ENCODE measurements at places on chromosomes 16 and 17. TPM values are rescaled to one million over a fixed set of nuclear protein-coding genes. Genes with fewer than 3 reads are reported as not detected.

DNA sequence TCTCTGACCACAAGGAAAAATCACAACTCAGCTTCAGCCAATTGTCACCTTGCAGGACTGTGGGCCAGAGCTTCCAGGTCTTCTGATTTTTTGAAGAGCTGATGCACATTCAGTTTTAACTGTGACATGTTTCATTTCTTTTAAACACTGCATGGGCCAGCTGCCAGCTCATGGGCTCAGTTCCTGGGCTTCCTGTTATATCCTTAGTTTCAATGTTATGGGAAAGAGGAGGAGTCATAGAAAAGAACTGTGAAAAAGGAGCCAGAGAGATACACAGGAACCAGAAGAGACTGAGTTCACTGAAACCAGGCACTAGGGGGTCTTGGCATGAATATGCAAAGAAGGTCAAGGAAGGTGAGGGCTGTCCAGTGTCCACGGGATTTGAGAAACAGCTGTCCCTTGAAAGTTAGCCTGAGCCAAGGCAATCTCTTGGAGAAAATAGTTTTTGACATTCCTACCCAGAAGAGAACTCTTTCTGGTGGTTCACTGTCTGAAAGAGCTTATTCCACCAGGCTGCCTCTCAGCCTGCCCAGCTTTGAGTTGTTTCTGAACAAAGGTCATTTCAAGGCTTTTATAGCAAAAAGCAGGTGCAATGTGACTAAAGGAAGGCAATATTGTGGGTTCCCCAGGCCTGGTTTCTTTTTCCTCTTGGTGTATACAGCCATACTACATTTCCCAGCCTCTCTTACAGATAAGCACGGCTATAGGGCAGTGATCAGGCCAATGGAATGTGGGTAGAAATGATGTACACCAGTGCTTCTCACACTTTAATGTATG, 10.5 kb downstream of the PDILT start:
- H3K4me1 ChIP-seq = peaks cover 4% of the 10 kb centered on the region
- peak overlapping the region; percentile 14 for H3K27ac ChIP-seq
- DNase-seq = no peak
- no peak overlapping the region for H3K4me3 ChIP-seq

RCVRN gene
- 0.17 TPM for total RNA-seq

DNA sequence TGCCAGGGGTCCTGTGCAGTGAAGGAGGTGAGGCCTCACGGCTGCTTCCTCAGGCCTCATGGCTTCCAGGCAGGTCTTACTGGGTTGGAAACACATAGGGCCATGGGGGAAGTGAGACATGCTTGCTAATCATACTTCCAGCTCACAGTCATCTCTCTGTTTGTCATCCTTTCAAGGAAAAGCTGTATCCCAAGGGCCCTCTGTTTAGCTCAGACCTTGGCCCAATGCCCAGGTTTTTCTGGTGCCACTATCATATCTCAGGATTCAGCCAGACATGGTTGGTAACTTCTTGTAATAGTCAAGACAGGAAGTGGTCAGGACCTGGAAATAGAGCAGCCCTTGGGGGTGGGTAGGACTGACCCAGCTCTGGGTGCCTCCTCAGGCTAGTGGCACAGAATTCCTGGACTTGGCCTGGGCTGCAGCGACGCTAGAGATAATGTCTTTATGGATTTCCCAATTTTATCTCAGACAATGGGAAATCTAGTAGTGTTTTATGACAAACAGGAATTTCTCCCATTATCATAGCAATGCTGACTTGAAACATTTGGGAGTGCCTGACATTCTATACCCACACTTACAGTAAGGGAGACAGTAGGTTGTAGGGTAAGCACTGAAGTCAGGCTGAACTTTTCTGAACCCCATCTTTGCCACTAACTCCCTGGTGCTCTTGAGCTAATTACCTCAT, 13.5 kb upstream of the ITGB3 start:
- peaks cover 18% of the 10 kb centered on the region for H3K4me1 ChIP-seq
- no peak for DNase-seq
- peak overlapping the region; percentile 68 for H3K27ac ChIP-seq
- no peak overlapping the region for H3K4me3 ChIP-seq
- H3K27me3 ChIP-seq = no peaks in the 10 kb centered on the region
- H3K36me3 ChIP-seq = no peaks in the 10 kb centered on the region

- no peaks in the 10 kb centered on the region for H3K4me1 ChIP-seq
- no peaks in the 10 kb centered on the region for H3K27me3 ChIP-seq
- H3K36me3 ChIP-seq = no peaks in the 10 kb centered on the region
- no peak overlapping the region for H3K4me3 ChIP-seq
- no peak overlapping the region for H3K27ac ChIP-seq
These were observed 1.4 kb upstream of the SLC5A11 start for GRCh38 chr16:24844101-24845030.

NPTX1 gene
- 1.3 TPM for total RNA-seq

DNA sequence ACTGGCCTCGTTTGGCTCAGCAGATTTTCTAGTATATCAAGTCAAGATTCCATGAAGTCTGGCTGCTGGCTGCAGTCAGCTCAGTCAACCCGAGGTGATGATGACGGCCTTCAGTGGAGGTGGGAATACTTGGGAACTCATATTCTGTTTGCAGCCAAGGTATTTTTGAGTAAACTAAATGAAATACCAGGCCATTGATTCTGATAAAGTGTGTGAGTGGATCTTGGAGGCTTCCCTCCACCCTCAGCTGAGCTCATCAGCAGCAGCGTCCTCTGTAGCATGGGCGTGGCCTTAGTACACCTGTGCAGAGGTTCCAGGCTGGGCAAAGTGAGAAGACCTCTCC, 22.0 kb upstream of the TACO1 start:
- H3K36me3 ChIP-seq = peaks cover 52% of the 10 kb centered on the region
- H3K4me3 ChIP-seq = no peak overlapping the region
- no peaks in the 10 kb centered on the region for H3K27me3 ChIP-seq
- DNase-seq = no peak

- H3K4me1 ChIP-seq = no peaks in the 10 kb centered on the region
- H3K27me3 ChIP-seq = no peaks in the 10 kb centered on the region
- no peak overlapping the region for H3K4me3 ChIP-seq
- H3K36me3 ChIP-seq = no peaks in the 10 kb centered on the region
- H3K27ac ChIP-seq = no peak overlapping the region
- no peak for DNase-seq
These were observed 120.9 kb downstream of the PRKCA start for GRCh38 chr17:66423056-66423955.

KDM6B gene
- total RNA-seq = 48.3 TPM

DNA sequence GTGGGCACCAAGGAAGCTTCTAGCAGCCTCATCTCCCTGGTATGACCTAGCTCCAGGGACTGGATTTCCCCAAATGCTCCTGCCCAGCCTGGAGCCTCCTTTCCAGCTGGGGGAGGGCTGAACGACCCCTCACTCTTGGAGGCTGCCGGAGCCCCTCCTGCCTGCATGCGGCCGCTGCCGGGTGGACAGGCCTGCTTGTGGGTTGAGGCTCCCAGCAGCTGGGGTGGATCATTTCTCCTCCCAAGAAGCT, 213.6 kb downstream of the SEC14L1 start:
- H3K27ac ChIP-seq = peak overlapping the region; percentile 24
- DNase-seq = no peak
- H3K4me1 ChIP-seq = peaks cover 20% of the 10 kb centered on the region
- H3K4me3 ChIP-seq = no peak overlapping the region

VAT1L gene
- 0.32 TPM for total RNA-seq

GRCh38 chr17:66465701-66466100, 163.3 kb downstream of the PRKCA start:
- no peak overlapping the region for H3K27ac ChIP-seq
- no peak for DNase-seq
- no peaks in the 10 kb centered on the region for H3K36me3 ChIP-seq
- no peaks in the 10 kb centered on the region for H3K27me3 ChIP-seq
- peaks cover 51% of the 10 kb centered on the region for H3K4me1 ChIP-seq

- DNase-seq = peak; percentile 80
- peak overlapping the region; percentile 66 for H3K27ac ChIP-seq
- no peak overlapping the region for H3K4me3 ChIP-seq
- no peaks in the 10 kb centered on the region for H3K27me3 ChIP-seq
- peaks cover 84% of the 10 kb centered on the region for H3K36me3 ChIP-seq
- H3K4me1 ChIP-seq = peaks cover 9% of the 10 kb centered on the region
These were observed 13.7 kb downstream of the CANT1 start for GRCh38 chr17:78995761-78996451.

USP43 gene
- total RNA-seq = 4.3 TPM

Measured in upper lobe of right lung (tissue), 1 donor.